Neuronal stem cell (in vitro differentiated cells): ENCODE measurements at places on chromosomes 1 and 21.

DNA sequence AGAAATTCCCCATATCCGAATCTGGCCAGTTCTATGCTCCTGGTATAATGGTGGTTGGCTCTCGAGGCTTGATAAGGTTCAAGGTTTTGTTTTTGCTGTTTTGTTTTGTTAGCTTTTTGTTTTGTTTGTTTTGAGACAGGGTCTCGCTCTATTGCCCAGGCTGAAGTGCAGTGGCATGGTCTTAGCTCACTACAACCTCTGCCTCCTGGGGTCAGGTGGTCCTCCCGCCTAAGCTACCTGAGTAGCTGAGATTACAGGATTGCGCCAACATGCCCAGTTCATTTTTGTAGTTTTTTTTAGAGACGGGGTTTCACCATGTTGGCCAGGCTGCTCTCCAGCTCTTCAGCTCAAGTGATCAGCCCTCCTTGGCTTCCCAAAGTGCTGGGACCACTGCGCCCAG is 109.1 kb upstream of the ERRFI1 start:
- DNase-seq = no peak

- no peak for DNase-seq
These were observed 38.0 kb upstream of the ATP1A1 start for GRCh38 chr1:116334868-116335635.

DNA sequence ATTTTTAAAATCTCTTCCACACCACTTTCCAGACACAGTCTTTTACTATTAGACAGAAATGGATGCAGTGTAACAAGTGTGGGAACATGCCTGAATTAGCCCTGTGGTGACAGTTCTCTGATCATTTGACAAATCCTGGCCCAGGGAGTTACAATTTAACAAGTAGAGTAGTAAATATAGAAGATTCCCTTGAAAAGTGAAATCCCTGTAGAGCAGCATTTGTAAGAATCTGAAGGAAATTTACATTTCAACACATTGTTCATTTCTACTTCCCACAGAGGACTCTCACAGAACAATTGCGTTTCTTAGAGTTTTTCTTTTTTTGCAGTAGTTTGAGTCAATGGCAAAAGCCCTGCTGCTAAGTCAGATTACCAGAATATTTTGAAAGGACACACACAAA is 458.3 kb upstream of the BRINP3 start:
- no peak for DNase-seq

DNA sequence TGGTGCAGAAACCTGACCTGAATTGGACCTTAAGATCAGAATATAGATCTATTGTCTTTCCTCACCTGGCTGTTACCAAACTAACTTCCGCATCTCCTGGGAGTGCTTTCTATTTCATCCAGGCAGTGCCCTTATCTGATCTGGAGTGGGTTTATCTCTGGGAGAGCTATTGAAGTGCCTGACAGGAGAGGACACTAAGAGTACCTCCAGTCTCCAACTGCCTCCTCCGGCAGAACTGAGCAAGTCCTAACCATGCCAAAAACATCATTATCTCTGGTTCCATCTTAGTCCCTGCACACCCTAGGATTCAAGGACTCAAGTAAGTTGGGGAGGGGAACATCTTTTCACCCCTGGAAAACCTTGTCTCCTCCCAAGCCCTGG is 12.4 kb upstream of the KCNJ15 start:
- DNase-seq = no peak

GRCh38 chr1:237012788-237013383 is 8.6 kb upstream of the MT1HL1 start:
- DNase-seq = no peak
